ENCODE measurements at places on chromosomes 6 and 20.

GRCh38 chr6:24564081-24564480 lies 69.3 kb downstream of the ALDH5A1 start:
- no peak for DNase-seq

GRCh38 chr20:23061262-23061661 lies 11.8 kb upstream of the THBD start:
- no peak for DNase-seq

GRCh38 chr6:144232832-144233230 lies 52.3 kb upstream of the UTRN start:
- DNase-seq: no peak

GRCh38 chr20:25053255-25054031 lies 4.5 kb downstream of the ACSS1 start:
- DNase-seq: no peak

- no peak for DNase-seq
Measured at GRCh38 chr6:90230548-90231215, 66.0 kb downstream of the BACH2 start.

DNA sequence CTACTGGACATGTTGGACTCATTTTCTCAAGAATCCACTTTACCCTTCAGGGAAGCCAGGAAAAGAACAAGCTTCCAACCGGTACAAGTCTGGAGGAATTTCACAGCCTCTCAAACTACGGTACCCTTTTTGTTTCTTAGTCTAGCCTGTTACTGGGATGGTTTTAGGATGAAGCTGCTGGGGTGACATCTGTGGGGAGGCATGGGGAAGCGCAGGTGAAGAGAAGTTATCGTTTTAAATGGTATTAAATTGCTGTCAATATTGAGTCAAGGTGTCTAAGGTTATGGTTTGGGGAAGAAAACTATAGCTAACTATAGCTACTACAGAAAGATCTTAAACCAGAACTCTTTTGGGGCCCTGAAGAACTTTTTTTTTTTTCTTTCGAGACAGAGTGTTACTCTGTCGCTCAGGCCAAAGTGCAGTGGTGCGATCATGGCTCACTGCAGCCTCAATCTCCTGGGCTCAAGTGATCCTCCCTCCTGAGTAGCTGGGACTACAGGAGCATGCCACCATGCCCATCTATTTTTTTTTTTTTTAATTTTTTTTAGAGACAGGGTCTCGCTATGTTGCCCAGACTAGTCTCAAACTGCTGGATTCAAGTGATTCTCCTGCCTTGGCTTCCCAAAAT lies 128.7 kb downstream of the RIN2 start:
- no peak for DNase-seq

GRCh38 chr6:170489836-170490235 lies 63.3 kb downstream of the PSMB1 start:
- DNase-seq: no peak

- DNase-seq: no peak
Measured at GRCh38 chr6:23851522-23851921, 274.5 kb upstream of the NRSN1 start.

GRCh38 chr20:48847498-48848205 lies 19.9 kb upstream of the PREX1 start:
- no peak for DNase-seq

DNA sequence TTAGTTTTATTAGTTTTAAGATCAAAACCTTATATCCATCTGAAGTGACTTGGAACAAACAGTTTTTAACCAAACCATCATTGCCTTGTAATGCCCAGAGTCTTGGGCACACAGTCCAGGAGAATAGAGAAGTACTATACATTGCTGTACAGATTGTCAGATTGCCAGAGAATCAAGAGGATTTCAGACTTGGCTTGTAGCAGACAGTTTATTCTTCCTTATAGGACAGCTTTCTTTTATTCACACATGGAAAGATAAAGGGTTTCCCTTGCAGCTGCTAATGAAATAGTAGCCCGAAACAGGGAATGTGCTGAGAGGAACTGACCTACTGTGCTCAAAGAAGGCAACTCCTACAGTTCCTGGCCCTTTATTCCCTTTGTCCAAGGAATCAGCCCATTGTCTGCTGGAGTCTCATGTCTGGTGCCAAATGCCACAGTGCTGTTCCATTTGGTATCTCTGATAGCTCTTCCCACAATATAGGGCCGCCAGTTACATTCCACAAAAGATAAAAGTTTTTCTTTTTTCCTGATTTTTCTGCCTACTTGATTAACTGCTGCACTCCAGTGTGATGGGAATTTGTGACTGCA lies 30.6 kb downstream of the DCBLD1 start:
- no peak for DNase-seq

- no peak for DNase-seq
Measured at GRCh38 chr6:158654960-158655489, 5.2 kb downstream of the SYTL3 start.

- no peak for DNase-seq
Measured at GRCh38 chr6:132466952-132467351, 46.0 kb downstream of the STX7 start.

DNA sequence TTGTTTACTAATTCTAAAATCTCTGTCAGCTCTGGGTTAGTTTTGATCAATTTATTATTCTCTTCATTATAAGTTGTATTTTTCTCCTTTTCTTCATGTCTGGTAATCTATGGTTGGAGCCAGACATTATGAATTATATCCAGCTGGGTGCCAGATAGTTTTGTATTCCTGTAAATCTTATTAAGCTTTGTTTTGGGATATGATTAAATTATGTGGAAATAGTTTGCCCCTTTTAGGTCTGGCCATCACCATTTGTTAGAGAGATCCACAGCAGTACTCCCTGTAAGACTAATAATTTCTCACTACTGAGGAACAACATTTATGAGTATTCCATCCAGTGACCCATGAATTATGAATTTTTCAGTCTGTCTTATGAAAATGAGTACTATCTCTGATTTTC lies 20.9 kb upstream of the SLC17A1 start:
- no peak for DNase-seq

- no peak for DNase-seq
Measured at GRCh38 chr6:136753624-136754023, 38.7 kb downstream of the MAP3K5 start.

DNA sequence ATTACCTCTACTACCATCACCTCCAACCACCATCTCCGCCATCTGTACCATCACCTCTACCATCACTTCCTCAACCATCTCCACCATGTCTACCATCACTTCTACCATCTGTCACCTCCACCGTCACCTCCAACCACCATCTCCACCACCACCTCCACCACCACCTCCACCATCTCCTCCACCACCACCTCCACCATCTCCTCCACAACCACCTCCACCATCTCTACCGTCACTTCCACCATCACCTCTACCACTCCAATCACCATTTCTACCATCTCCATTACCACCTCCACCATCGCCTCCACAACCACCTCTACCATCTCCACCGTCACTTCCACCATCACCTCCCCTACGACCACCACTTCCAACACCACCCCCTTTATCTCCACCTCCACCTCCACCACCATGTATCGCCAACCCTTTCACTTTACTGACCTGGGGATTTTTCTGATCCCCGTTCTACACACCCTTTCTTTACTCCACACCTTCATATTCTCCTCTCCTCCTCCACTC lies 2.3 kb downstream of the IPCEF1 start:
- DNase-seq: no peak

- DNase-seq: no peak
Measured at GRCh38 chr6:138371720-138372119, 6.0 kb upstream of the SMIM28 start.

- no peak for DNase-seq
Measured at GRCh38 chr20:60528141-60528540, 569.9 kb downstream of the CDH26 start.

GRCh38 chr6:17964633-17965032 lies 22.8 kb downstream of the KIF13A start:
- no peak for DNase-seq

GRCh38 chr6:141335477-141336273 lies 797.0 kb upstream of the GJE1 start:
- no peak for DNase-seq

- DNase-seq: no peak
Measured at GRCh38 chr20:16462711-16463110, 110.5 kb downstream of the KIF16B start.

GRCh38 chr6:158649289-158650143 lies at the start of gene SYTL3:
TSS of gene SYTL3 (plus strand) at chr6:158650054. CDS start at chr6:158663269, 13,215 bp downstream.
- peak; percentile 83 for DNase-seq

GRCh38 chr20:61420781-61421180 lies 168.7 kb downstream of the CDH4 start:
- DNase-seq: no peak

DNA sequence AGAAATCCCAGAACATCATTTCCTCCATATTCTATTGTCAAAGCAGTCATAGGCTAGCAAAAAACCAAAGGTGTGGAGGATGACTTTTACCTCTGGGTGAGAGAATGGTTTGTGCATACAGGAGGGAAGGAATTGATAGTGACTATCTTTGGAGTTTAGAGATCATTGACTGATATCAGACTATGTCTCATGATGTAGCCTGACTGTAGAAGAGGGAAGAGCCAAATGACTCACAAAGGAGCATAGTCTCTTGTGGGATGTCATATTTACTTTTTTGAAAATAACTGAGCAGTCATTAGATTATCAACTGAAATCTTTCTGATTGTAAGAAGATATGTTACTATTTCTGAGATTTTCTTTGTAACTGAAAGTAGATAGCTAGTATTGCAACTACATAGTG lies 158.5 kb downstream of the FLRT3 start:
- no peak for DNase-seq

GRCh38 chr20:14062786-14063185 lies 67.5 kb downstream of the MACROD2 start:
- no peak for DNase-seq

- DNase-seq: no peak
Measured at GRCh38 chr20:22974354-22974753, 60.8 kb upstream of the SSTR4 start.

- DNase-seq: no peak
Measured at GRCh38 chr20:23629017-23629541, 8.7 kb downstream of the CST3 start.

- DNase-seq: peak; percentile 40
Measured at GRCh38 chr6:143449714-143450452, 612 bp downstream of the ADAT2 start.

DNA sequence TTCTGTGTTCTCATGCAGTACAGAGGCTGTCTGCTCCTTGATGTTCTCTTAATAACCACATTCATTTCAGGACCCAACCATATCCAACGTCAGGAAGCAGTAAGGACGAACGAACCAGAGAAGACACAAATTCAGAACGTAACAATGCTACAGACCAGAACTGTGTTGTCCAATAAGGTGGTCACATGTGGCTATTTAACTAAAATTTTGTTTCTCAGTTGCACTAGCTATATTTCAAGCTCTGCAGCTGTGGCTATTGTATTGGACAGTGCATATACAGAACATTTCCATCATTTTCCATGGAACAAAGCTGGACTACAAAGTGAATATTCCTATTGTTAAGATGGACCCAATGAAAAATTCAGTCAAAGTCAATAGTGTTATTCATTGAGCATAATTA lies 27.0 kb downstream of the MAP7 start:
- DNase-seq: no peak

GRCh38 chr20:18497603-18498002 lies 578 bp upstream of the RBBP9 start:
- no peak for DNase-seq

- no peak for DNase-seq
Measured at GRCh38 chr6:57135885-57136284, 36.2 kb upstream of the BAG2 start.

DNA sequence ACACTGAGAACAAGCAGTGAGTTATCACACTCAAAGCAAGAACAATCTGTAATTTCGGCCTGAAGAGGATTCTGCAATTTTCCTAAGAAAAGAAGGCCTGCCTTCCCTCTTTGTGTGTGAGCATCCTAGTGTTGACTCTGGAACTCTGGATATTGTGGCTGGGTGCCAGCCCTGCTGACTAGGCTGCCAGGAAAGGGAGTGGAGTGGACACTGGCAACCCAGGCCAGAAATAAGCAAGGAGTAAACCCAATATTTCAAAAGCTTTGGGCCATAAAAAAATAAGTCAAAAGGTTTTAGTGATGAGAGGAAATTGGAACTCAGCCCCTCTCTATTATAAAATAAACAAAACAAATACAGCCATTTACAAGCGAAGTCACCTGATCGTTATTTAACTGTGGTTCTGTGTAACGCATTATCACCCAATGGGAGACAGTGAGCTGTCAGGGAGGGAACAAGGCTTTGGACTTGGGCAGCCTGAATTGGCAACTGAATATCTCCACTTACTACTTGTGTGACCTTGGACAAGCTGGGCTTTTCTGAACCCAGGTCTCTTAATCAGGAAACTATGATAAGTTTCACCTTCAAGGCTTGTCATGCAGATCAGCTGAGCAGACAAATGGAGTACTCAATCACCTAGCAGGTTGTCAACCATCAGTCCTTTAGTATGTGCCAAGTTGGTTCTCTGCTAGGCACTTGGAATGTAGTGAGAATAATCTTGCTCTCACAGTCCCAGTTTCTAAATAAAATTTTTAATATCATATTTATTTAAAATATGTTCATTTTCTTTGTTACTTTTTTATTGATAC lies 196.2 kb downstream of the PAX1 start:
- no peak for DNase-seq

GRCh38 chr6:14883921-14884320 lies 361.9 kb upstream of the JARID2 start:
- DNase-seq: no peak

- no peak for DNase-seq
Measured at GRCh38 chr6:121847806-121848522, 412.5 kb downstream of the GJA1 start.

GRCh38 chr6:21271428-21272155 lies 322.0 kb upstream of the SOX4 start:
- no peak for DNase-seq

DNA sequence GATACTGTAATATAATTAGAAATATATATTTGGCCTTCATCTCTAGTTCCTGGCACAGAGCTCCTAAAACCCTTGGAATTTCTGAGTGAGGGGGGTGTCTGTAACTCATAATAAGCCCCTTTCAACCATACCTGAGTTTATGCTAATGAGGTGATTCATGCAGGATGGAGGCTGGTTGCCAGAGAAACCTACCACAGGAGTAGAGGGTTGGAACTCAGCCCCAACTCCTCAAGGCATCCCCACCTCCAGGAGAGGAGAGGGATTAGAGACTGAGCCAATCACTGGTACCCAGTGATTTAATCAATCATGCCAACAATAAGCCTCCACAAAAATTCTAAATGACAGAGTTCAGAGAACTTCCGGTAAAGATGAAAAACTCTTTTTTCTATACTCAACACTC lies 17.5 kb downstream of the UQCC1 start:
- DNase-seq: no peak

DNA sequence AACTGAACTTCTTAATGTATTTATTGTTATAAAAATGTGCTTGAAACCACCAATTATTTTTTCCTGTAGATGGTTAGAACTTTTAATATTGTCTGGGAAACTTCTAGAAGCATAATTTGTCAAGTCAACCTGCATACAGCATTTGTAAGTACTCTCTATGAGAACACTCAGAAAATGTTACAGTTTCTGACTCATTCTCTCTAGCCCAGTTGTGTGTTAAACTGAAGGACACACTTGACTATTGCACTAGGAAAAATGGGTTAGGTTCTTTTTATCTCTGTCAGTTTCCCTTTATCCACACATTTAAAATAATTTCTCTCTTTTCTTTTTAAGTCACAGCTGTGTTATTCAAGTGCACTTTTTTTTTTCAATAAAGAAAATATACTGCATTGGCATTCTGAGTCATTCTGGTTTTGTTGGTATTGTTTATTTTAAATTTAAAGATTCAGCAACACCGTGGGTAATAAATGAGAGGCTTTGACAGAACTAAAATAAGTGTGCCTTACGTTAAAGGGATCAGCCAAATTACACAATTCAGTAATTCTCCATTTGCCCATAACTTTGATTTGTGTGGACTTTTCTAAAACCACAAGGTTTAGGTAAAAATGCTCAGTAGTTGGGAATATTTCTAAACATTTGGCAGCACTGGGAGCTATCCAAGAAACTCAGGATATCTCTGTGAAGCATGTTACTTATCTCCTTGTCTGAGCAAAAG lies 50.7 kb downstream of the OPN5 start:
- DNase-seq: no peak

All from GM06990 (cell line).